ENCODE measurements at places on chromosomes 7 and 10. TPM values are rescaled to one million over a fixed set of nuclear protein-coding genes. Genes with fewer than 3 reads are reported as not detected.

GRCh38 chr10:44651834-44652233 is 259.3 kb upstream of the TMEM72 start:
- DNase-seq = no peak

DNA sequence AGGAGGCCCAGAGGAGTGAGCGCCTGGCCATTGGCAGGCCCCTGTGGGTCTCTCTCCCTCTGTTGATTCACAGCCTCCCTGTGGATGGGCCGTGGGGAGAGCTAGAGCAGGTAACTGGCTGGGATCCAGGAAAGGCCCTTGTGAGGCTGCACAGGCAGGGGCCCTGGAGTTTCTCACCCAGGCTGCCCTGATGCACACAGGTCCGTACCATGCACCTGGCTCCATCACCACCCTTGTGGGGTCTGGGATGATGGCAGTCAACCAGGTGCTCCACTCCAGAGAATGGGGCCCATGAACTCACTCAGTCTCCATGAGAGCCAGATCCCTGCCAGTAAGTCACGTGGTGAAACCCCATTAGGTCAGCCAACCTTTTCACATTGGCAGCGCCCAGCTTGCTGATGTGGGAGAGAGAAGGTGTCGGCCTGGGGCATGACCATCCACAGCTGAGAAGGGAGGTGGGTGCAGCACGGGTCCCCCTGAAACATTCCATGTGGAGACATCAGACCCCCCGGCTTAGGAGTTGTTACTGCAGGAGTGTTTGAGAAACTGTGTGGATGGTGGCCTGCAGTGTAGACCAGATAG is 320.8 kb downstream of the ADARB2 start:
- DNase-seq = no peak

DNA sequence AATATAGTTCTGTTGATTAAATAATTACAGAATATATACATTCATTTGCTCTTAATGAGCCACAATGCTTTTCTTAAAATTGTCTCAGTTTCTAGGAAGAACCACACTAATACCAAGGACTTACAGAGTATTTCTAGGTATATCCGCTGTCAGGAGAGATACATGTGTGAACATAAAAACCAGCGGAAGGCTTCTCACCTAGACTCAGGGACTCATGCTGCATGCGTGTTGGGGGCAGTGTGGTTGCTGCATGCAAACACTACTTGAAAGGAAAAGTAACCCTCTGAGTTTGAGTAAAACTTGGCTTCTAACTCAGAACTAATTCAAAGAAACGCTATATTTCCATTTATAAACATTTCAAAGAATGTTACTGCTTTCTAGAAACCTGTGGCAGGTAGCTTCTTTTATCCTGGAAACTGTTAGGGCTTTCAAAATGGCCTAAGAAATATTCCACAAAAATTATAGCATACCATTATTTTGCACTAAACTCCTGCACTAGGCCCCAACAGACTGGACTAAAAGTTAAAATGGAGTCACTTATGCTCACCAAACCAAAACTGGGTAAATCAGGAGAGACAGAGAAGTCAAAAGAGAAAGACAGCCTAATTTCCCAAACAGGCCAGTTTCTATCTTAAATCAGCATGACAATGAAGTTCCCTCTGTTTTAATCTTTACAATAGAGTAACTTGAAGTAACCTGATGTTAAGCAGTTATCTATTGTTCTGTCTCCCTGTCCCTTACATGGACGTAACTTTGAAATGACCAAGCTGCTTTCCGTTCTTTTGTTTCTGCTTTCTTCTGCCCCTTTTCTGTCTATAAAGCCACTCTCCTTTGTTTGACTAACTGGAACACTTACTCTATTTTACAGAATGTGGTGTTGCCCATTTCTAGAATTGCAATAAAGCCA is 95.2 kb upstream of the FAM133B start:
- no peak for DNase-seq

DNA sequence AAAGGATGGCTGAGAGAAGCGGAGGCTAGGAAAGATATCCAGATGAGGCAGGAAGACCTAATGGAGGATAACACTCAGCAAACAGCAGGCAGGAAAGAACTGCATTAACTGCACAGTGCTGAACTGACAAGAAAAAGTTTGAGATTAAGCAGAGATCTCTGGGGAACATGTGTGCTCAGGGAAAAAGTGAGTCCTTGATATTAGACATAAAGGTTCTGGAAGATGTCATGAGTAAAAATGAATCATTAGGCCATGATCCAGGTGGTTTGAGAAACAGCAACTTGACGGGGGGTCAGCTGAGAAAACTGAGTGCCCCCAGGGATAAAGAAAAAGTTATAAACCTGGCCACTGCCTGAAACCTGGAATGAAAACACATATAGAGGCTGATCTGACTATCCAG is 27.3 kb upstream of the ANK3 start:
- no peak for DNase-seq

JAZF1 gene
- total RNA-seq = 49.1 TPM

CHST12 gene
- total RNA-seq = 7.5 TPM

NKX2-3 gene
- 35.2 TPM for total RNA-seq

MAGI2 gene
- total RNA-seq = 26.9 TPM

All from sigmoid colon (tissue), 7 donors.